ENCODE measurements at places on chromosomes 13 and 19.
A peak's percentile ranks its signal among the peaks of the same experiment; 100 is the strongest.

- no peak for DNase-seq
Measured at GRCh38 chr19:56217039-56217949, 15.2 kb downstream of the ZSCAN5C start.

DNA sequence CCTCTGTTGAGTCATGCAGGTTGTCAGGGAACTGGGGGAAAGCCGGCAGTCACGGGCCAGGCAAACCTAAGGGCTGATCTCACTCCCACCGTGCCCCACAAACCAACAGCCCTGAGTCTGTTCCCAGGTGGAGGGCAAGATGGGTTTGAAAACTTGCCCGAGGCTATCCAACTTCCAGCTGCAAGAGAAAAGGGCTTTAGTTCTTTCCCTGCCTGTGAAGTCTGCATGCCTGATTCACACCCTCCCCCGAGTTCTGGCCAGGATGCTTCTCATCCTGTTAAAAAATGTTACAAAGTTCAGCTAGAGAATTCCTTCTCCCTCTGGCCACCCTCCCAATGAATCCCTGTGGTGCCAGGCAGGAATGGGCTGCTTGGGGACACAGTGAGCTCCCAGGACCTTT is 33.1 kb downstream of the MYO16 start:
- no peak for DNase-seq

DNA sequence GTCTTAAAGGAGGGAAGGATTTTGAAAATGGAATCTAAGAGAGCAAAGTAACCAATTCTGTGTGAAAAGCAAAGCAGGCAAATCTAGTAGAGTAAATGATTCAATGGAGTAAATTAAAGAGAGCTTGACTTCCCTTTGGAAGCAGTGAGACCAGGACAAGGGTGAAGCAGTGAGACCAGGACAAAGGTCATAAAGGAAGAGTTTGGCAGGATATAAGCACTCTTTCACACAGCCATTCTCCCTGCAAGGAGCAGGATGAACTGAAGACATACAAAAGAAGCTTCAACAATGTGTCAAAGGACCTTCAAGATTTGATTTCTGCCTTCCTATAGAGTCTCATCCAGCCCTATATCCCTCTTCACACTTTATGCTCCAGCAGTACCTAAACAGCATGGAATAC is 123.8 kb downstream of the ENOX1 start:
- no peak for DNase-seq

DNA sequence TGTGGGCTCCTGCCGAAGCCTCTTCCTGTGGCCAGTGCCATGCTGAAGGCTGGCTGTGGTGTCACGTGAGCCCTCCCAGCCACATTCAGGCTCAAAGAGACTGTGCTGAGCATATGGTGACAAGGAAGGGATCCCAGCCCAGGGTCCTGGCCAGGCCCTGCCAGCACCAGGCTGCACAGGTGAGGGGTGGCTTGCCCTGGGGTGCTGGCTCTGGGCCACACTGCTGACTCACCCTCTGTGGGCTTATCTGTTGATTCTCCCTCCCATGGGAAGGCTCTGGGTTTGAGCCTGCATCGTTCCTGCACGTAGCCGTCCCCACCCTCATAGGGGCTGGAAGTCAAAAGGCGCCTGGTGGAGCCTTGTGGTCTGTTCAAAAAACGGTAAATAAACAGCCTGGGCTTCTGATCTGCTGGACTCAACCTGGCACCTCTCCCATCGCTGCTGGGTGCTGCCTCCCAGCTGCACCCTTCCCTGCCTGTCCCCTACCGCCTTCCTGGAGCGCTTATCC is 31.1 kb downstream of the DNM2 start:
- no peak for DNase-seq

DNA sequence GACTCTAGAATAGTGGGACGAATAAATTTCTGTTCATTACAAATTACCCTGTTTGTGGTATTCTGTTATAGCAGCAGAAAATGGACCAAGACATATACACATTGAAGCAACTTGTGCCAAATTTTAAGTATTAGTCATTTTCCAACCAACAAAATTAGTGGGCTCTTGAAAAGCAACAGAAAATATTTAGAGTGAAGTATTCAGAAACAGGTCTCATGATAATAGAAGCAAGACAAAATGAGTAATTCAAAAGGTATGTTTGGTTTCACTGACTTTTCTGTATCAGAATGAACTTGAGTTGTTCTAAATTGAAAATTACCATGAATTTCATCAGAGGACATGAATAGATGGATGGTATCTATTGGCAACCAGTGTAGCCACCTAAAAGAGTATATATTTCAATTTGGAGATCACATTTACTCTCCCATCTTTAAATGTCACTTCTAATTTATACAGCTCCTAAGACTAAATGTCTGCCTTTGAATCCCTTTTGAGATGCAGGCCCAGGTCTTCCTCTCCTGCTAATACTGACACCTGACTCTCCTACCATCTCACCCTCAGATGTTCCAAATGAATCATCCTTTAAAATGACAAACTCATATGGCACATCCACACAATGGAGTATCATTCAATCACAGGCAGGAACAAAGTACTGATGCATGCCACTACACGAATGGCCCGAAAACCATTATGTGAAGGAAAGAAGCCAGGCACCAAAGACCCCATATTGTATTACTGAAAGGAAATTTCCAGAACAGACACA is 40.7 kb upstream of the DOCK9 start:
- peak; percentile 44 for DNase-seq

DNA sequence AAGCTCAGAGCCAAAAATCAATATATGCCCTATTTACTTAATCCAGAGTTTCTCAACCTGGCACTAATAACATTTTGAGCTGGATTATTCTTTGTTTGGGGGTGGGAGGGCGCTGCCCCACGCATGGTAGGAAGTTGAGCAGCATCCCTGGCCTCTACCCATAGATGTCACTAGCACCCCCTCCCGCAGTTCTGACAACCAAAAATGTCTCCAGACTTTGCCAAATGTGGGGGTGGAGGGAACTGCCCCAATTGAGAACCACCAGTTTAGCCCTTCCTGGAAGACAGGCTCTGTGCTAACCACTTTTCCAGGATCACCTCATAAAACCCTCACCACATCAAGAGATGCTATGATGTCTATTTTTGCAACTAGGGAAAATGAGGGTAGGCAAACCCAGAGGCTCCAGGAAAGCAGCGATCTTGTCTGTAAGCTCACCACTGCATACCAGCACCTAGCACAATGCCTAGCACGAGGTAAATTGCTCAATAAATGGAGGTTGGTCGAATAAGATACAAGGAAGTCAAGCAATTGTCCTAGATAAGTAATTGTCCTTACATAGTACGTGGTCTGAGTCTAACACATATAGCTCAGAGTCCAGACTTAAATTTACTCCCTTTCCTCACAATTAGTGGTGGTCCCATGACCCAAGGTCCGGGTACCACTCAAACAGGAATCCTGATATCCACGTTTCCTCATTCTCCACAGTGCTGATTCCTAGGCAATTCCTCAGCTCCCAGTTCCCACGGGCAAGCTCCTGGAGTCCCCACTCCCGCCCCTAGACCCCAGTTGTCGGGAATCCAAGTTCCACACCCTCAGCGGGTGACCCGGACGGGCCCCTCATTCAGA is 892 bp downstream of the TRIR start:
- DNase-seq = no peak

- DNase-seq = no peak
Measured at GRCh38 chr13:29903996-29904395, 53.6 kb upstream of the UBL3 start.

DNA sequence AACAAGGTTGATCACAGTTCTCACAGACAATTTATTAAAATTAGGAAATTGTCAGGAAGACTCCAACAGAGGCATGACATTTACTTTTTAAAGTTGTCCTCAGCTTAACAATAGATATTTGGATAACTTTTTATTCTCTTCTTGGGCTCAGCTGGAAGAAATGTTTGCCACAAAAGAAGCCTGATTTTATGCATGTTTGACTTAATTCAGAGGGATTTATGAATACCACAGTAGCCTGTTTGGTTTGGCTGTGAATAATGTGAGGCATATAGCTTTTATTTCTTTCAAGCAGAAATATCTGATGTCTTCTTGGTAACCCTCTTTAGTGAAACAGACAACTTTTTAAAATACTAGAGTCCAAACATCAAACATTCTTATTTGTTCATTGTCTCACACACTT is 1464.5 kb upstream of the SLC10A2 start:
- DNase-seq = peak; percentile 65

GRCh38 chr13:51689663-51689996 is 105.4 kb downstream of the WDFY2 start:
- DNase-seq = no peak

GRCh38 chr19:48258350-48258749 is 2.6 kb upstream of the CARD8 start:
- DNase-seq = no peak

DNA sequence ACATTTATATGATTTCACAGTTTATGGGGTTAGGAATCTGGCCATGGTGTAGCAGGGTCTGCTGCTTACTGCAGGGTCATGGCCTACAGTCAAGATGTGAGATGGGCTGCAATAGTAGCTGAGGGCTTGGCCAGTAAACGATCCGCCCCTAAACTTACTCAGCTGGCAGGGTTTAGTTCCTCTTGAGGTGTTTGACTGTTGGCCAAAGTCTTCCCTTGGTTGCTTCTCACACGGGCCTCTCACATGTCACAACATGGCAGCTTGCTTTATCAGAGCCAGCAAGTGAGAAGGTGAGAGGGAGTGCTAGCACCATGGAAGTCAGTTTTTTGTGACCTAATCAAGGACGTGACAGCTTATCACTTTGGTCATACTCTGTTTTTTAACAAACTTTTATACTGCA is 77.1 kb downstream of the DNAJC3 start:
- DNase-seq = no peak

DNA sequence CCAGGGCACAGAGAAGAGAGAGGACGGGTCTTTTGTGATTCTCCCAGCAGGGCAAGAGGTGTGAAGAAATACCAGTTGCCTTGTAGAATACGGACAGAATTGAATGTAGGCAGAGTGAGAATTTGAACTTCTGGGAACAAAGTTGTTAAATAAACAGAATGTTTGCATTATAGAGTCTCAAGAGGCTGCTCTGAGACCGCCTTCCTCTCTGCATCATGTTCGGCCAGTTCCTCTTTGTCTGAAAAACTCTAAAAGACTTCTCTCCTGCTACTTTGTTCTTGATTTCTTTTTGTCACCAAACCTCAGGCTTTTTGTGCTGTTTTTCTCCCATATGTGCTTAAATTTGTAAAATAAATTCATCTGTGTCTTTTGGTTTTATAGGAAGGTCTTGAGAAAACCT is 256.4 kb downstream of the DLEU7 start:
- no peak for DNase-seq

DNA sequence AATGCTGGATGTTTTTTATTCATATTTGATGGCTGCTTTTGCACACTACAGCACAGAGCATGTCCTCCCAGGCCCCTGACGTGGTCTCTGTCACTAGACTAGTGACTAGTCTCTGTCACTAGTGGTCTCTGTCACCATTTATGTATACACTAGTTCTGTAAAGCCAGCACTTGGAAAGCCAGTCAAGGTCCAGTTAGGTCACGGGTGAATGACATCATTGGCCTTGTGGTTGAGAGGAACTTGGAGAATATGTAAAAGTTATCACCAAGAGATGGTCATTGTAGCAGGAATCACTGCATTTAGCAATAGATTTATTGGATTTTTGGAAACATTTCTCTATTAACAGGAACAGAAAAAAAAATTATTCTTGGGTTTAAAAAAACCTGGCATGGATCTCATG is 72.9 kb downstream of the SHISA2 start:
- no peak for DNase-seq

- DNase-seq = no peak
Measured at GRCh38 chr13:42653679-42654078, 79.7 kb downstream of the TNFSF11 start.

- DNase-seq = no peak
Measured at GRCh38 chr13:73268306-73268705, 209.5 kb downstream of the KLF5 start.

GRCh38 chr13:23512762-23513395 is 57.3 kb upstream of the TNFRSF19 start:
- DNase-seq = no peak

- DNase-seq = no peak
Measured at GRCh38 chr19:18149596-18149975, 3.4 kb upstream of the PIK3R2 start.

DNA sequence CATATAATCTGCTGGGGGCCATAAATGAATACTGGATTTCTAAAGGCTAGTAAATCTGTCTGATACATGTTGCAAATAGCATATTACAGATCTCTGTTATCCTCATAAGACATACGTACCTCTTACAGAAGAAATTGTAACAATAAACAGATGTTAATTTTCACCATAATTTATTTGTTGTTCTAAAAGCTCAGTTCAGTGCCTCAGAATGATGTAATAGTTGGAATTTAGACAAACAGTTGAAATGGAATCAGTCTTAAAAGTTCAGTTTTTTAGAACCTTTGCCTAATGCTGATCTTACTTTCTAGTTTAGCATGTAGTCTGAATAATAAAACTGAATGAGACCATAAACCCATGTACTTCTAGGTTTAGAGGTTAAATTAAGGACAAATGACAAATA is 43.1 kb downstream of the B3GLCT start:
- DNase-seq = no peak
